ENCODE measurements at places on chromosomes 3 and 15. TPM values are rescaled to one million over a fixed set of nuclear protein-coding genes. Genes with fewer than 3 reads are reported as not detected.

SLC2A2 gene
- not detected for total RNA-seq

GABRR3 gene
- not detected for total RNA-seq

P2RY1 gene
- 7.6 TPM for total RNA-seq

GOLGA8J gene
- total RNA-seq, result not detected

PDZRN3 gene
- 47.5 TPM for total RNA-seq

CLDN11 gene
- total RNA-seq, result 131 TPM

CSPG4 gene
- 109 TPM for total RNA-seq

TEX55 gene
- not detected for total RNA-seq

GRCh38 chr15:83283138-83283812 lies 1.2 kb downstream of the BNC1 start:
- DNase-seq, result peak; percentile 59

GRCh38 chr3:118809696-118810498 lies 224.7 kb downstream of the IGSF11 start:
- DNase-seq, result no peak

GRCh38 chr3:136038668-136039067 lies 73.1 kb downstream of the PPP2R3A start:
- no peak for DNase-seq

DNA sequence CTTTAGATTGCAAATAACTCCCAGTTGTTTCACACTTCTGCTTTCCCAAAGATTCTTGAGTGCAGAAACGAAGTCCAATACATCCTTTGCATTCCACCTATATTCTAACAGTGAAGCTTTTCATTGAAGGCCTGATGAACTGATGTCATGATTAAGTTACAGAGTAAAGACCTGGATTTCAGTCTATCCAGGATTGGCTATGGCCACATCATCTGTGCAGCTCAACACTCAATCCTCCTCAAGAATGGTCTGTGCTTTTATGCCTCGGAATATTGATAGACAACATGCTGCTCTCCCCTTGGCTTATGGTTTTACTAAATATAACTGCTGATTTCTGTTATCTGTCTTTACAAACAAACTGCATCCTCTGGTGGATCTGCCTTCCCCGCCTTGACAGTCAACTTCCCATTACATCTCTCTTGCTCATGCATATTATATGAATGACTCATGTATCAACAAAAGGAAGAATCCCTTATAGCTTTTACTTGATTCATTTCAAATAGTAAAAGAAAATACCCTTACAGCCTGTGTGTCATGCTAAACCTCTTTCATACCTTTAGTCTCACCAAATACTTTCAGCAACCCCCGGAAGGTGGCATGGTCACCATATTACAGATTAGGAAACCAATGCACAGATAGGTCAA lies 59.5 kb downstream of the SCN11A start:
- peak; percentile 59 for DNase-seq

DNA sequence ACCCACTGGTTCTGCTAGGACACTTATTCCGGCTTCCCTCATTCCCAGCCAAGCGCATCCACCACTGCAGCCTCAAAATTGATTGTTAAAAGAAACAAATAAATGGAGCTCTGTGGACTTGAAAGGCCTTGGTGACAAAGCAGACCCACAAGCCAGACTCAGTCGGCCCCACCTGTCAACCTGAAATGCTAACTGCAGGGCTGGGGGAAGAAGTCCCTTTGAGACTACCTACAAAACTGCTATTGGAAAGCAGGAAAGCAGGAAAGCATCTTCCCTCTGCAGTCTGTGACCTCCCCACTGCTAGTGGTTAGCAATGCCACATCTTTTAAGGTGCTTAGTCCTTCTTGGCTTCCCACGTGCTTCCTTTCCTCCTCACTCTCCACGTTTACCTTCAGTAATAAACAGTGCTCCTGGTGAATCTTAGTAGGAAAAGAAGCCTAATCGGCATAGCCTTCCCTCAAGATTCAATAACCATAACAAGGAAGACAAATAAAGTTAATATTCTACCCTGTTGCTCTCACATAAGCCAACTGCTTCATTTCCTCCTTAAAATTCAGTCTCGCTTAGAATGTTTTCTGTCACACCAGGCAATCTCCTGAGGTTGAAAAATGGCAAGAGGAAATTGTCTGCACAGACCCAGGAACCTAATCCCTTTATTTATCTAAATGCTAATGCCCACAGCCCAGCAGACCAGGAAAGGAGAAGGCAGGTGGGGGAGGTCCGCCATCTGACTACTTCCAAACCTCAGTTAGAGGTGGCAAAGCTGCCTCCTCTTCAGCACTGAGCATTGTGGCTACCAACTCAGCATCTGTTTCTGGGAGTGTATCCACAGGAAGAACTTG lies 296.2 kb downstream of the NEK10 start:
- DNase-seq, result no peak

DNA sequence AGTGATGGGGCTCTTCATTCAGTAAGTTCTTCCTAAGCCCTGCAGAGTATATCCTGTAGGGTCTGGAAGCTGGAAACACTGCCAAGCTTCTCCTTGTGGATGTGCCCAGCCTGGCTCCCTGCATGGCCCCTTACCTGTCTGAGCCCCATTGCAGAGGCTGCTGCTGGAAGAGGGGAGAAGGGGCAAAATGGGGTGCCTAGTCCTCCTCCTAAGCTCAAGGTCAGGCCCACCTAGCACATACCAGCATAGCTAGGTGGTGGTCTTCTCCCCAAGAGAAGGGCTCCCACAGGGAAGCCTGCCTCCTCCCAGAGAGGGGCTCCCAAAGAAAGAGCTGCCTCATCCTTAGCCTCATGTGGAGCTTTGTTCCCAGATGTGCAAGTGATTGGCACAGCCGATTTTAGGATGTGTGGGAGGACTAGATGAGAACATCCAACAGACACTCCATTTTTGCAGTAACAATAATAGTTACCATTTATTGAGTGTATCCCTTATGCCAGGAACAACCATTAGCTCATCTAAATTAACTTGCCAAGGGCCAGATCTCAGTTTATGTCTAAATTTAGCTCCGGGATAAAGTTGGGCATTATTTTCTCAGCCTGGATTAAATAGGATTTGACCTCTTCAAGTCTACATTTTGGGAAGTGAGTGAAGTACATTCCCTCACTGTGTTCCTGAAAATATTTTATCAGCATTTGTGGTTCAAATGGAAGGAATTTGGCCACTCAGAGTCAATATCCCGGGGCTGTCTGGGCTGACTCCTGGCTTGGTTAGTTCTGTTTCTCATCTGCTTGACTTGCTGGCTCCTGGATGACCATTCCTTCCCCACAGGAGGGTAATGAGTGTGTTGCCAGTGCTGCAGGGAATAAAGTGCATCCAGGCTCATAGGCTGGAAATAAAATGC lies 291.1 kb upstream of the ROPN1 start:
- DNase-seq, result peak; percentile 85

DNA sequence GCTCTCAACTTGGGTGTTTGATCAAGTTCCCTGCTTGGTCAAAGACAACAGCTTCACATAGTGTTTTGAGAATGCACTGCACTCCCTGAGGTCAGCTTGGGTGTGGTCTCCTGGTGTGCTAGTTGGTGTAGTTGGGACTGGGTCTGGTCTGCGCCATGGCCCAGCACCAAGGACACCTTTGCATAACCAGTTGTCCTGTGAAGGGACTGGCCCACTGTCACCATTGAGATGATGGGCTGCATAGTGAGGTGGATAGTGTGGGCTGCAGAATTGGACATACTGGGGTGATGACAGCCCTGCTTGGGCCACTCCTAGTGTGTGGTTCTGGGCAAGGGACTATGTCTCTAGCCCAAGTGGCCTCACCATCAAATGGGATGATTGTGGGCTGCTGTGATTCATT lies 9.5 kb downstream of the RPSA start:
- DNase-seq, result no peak

- DNase-seq, result no peak
These were observed 948.0 kb downstream of the NAALADL2 start for GRCh38 chr3:175807175-175807574.

DNA sequence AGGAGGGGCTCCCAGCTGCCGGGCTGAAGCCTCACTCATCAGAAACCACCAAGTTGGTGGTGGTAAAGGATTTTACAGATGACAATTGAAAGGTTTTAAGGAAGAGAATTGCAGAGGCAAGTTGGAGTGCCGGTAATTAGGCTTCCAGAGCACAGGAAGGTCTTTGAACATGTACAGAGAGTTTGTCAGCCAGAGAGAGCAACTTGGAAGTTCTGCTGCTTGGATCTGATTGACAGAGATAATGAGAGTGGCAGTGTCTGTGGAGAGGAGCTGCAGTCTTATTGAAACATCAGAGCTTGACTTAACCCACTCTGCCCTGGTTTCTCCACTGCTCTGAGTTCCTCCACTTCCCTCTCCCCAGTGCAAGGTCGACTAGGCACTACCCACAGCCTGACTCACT lies 448.6 kb downstream of the EPHB1 start:
- no peak for DNase-seq

DNA sequence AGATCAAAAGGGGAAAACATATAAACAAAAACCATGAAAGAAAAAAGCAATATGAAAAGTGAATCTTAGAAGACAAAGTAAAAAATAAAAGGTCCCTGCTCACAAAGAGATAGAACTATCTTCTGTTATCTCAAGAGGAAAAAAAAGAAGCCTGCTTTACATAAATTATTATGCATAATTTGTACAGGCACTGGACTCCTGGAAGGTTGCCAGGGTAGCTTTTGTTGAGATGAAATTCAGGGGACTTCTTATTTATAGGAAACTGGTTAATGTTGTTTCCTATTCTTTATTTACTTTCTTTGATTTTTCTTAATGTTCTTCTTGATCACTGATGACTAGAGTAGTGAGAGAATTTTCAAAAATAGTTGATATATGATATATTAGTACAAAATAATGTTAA lies 66.9 kb downstream of the PPM1L start:
- DNase-seq, result no peak

DNA sequence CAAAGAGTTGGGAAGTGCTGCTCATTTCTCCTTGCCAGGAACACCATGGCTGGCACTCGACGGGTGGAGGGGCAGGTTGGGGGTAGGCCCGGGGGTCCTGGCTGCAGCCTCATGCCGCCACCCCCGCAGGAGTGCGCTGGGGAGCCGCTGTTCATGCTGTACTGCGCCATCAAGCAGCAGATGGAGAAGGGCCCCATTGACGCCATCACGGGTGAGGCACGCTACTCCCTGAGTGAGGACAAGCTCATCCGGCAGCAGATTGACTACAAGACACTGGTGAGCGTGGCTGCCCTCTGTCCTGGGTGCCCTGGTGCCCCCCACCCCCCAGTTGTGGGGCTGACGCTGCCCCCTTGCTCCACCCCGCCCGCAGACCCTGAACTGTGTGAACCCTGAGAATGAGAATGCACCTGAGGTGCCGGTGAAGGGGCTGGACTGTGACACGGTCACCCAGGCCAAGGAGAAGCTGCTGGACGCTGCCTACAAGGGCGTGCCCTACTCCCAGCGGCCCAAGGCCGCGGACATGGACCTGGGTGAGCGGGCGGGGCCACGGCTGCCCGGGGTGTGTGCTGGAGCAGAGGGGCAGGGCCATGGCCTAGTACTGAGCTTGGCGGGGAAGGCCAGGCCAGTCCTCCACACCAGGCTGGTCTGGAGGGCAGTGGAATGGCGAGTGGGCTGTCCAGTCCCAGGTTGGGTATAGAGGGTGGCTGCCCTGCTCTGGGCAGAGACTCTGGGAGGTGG lies 45.1 kb downstream of the PLXNA1 start:
- DNase-seq, result no peak

DNA sequence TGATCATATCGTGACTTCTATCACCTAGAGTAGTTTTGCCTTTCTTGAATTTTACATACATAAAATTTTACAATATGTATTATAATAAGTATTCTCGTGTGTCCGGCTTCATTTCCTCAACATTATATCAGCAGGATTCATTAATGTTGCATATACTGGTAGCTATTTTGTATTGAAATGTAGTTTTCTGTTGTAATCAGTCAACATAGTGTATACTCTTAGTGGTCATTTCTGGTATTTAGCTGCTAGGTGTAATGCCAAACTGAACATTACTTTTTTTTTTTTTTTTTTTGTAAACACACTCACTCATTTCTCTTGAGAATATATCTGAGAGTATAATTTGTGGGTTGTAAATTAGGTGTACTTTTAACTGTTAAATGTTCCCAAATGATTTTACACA lies 70.1 kb downstream of the CGNL1 start:
- no peak for DNase-seq

GRCh38 chr15:49438962-49439631 lies 16.1 kb downstream of the FGF7 start:
- DNase-seq, result no peak

DNA sequence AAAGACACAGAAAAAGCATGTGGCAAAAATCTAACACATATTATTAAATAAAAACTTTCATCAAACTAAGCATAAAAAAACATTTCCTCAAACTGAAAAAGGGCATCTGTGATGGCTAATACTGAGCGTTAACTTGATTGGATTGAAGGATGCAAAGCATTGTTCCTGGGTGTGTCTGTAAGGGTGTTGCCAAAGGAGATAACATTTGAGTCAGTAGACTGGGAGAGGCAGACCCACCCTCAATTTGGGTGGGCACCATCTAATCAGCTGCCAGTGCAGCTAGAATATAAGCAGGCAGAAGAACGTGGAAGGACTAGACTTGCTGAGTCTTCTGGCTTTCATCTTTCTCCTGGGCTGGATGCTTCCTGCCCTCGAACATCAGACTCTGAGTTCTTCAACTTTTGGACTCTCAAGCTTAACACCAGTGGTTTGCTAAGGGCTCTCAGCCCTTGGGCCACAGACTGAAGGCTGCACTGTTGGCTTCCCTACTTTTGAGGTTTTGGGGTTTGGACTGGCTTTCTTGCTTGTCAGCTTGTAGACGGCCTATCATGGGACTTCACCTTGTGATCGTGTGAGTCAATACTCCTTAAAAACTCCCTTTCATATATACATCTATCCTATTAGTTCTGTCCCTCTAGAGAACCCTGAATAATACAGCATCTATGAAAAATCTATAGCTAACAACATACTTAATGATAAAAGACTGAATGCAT lies 45.4 kb downstream of the DAZL start:
- no peak for DNase-seq

- no peak for DNase-seq
These were observed 9.2 kb downstream of the PTX3 start for GRCh38 chr3:157445857-157446256.

DNA sequence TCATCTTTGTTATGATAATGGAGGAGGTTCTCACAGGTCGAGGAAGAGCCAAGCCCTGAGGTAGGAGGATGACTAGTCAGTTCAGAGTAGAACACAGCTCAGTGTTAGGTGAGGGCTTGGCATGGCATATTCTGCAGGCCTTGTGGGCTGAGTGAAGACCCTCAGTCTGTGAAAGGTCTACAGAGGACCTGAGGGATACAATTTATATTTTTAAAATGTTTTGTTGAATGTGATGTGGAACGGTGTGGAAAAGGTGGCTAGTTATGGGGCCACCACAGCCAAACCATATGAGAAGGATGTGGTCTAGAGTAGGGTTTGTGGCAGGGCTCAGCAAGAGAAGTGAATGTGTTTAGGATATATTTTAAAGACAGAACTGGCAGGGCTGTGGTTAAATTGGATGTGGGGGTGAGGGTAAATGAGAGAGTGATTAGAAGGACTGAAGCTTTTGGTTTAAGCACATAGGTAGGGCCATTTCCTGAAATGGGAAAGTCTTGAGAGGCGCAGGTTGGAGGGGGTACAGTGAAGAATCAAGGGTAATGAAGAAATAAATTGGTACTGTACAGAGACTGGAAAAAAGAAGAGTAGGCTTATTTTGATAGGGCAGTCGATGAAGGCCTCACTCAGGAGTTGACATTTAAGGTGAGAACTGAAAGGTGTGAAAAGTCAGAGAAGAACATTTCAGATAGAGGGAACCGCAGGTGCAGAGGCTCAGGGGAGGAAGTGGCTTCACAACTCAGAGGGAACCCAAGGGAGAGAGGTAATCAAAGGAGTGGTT lies 60.5 kb downstream of the SPTSSB start:
- DNase-seq, result no peak

Data from fibroblast of lung (primary cell).